Stimulated activated CD4-positive, alpha-beta T cell treated with anti-CD3 and anti-CD28 coated beads, Interleukin-15, amount 100 ng/mL, for 24 hours (primary cell): ENCODE measurements at places on chromosomes 12 and 14.

GRCh38 chr12:62075870-62076269 is 184.3 kb upstream of the USP15 start:
- no peak for DNase-seq

DNA sequence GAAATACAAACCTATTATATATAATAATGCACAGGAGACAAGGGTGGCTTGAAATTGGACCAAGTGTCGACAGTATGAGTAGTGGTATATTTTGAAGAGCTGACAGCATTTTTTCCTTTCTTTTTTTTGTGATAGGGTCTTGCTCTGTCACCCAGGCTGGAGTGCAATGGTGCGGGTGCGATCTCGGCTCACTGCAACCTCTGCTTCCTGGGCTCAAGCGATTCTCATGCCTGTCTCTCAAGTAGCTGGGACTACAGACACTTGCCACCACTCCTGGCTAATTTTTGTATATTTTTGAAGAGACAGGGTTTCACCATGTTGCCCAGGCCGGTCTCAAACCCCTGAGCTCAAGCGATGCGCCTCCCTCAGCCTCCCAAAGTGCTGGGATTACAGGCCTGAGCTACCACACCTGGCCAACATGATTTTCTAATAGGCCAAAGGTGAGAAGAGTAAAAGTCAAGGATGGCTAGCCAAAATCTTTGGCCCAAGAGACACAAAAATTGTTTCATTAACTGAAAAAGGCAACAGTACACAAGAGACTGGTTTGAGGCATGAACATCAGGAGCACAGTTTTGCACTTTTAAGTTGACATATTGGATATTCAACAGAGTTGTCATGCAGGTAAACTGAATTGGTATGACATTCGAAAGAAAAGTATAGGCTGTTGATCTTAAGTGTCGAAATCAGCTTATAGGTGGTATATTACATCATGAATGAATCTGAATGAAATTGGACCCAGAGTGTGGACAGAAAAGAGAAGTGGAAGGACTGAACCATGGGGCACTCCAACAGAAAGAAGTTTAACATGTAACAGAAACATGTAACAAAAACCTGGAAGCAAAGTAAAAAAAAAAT is 12.5 kb downstream of the HNRNPC start:
- no peak for DNase-seq

DNA sequence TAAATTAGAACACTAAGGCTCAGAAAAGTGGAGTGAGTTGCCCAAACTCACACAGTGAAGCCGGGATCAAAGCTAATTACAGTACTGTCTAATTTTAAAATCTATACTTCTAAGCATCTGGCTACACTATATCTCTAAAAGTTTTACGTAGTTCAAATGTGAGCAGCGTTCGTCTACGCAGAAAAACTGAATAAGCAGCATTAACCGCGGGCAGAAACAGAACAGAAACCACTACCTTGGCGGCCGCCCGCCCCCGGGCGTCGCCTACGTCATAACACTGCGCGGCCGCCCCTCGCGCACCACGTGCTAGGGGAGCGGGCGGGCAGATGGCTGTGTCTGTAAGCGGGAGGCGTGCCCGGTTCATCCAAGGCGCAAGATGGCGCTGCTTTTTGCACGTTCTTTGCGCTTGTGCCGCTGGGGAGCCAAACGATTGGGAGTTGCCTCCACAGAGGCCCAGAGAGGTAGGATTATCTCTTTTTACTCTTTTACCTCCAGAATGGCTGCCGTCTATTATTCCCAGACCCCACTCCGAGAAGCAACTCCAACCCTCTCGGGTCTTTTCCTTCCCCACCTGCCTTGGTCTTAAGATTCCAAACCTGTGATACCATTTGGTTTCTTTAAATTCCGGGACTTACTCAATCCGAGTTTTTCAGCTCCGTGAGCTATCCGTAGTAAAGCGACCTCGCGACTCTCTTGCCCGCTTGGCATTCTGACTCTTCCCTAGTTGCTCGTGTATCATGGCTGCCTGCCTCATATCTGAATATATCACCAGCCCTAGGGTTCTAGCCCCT is at the start of gene SPRYD4:
SPRYD4 (plus strand) TSS at position 363 of the 791 bp plus-strand sequence; CDS start at position 377, 14 bp downstream.
- DNase-seq = peak; percentile 94

- no peak for DNase-seq
Measured at GRCh38 chr14:31261859-31262731, 54.5 kb upstream of the HECTD1 start.

GRCh38 chr12:111753144-111753881 is 13.4 kb upstream of the ALDH2 start:
- DNase-seq = no peak

DNA sequence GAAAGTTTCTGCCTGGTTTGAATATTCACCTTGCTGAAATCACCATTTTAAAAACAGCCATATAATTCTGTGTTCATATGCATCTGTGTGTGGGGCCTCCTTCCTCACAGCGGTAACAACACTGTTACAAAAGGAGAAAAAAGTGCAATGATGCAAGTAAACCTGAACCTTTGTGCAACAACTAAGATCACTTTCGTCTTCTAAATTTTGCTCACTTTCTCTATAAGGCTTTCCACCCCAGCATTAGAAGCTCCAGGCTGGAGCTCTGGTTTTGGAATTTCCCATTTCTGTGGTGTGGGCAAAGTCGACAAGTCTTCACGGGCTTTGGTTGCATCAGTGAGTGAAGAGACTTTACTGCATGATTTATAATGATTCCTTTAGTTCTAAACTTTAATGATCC is 18.4 kb downstream of the FGD6 start:
- no peak for DNase-seq

DNA sequence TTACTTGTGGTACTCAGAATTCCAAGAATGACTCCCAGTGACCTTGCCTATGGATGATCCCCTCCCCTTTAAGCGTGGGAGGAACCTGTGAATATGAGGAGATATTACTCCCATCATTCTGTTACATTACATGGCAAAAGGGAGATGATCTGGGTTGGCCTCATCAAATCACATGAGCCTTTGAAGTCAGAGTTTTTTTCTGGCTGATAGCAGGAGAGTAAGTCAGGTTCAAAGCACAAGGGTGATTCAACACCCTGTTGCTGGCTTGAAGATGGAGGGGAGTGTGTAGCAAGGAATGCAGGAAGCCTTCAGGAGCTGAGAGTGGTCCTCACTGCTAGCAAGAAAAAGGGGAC is 9.1 kb upstream of the MDM2 start:
- DNase-seq = no peak

- no peak for DNase-seq
Measured at GRCh38 chr12:25743679-25744215, 190.7 kb upstream of the LMNTD1 start.

DNA sequence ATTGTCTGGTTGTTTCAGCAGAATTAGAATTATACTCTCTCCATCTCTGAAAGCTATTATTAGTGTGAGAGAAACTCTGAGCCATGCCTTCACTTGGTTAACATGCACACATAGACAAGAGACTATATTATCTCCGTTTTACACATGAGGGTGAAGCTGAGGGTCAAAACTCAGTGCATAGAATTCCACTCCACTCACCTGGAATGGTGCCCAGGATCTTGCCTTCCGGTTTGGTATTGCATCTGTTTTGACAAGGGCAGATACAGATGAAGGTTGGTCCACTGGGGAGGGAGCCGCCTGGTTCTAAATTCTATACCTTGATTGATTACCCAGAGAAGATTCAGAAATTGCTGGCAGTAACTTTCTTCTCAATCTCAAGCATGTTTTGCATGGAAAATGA is 149.5 kb upstream of the PELI2 start:
- DNase-seq = no peak

DNA sequence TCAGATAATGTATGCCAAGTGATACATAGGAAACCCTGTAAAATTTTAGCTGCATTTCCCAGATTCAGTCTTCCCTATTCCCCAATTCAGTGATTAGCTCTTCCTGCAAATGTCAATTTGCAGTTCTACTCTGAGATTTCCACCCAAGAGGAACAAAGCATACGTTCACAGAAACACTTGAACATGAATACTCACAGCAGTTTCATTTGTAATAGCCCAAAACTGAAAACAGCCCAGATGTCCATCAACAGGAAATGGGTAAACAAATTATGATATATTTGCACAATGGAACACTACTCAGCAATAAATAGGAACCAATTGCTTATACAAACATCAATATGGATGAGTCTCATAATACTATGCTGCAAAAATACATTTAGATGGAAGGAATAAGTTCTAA is 194.2 kb downstream of the GXYLT1 start:
- no peak for DNase-seq

DNA sequence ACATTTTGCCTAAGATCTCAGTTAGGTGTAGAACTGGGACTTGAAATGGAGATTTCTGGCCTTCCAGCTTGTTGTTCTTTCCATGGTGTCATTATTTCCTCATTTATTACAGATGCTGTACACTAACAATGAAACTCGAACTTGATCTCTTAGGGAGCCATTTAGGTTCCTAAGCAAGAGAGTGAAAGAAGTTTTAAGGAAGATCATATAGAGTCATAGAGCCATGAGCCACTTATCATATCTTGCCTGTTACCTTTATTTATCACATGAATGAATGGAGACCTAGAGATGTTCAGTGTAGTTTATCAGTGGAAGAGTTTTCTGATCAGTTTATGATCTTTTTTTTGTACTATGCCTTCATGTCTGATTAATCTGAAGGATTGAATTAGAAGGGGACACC is 9.9 kb downstream of the HELB start:
- no peak for DNase-seq

DNA sequence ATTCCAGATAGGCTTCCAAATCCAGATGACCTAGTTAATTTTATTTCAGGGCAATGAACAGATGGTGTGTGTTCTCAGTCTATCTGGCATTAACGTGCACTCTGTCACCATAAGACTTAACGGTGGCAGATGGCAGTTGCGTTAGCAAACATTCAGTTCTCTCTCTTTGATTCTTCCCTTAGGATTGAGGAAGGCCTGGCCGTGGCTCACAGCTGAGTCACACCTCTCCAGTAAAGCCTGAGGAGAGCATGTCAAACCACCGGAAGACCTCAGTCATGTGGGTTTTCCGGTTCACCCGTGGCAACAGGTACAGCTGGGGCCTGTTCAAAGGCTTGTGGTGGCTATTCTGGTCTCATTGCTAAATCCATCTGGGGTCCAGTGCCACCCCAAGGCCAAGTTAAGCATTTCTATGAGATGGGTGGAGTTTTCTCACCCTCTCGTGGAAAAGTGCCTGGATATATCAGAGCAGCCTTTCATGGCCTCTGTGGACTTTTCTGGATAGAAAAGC is 545.1 kb upstream of the ATP2B1 start:
- DNase-seq = peak; percentile 54

DNA sequence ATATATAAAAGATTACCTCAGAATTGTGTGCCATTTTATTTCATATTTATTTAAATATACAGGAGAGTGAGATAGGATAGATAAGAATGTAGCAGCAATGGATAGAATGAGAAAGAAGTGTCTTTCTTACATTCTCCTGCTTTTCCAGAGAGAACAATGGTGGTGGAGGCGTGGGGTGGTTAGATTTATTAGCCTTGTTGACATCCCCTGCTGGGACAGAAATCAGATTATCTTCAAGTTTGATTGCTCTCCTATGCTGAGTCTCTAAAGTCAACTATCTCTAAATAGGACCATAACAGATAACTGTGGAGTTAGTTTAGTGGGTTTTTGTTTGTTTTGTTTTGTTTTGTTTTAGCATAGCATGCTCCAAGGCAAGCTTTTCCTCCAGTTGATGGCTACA is 397.6 kb downstream of the LRFN5 start:
- DNase-seq = no peak

DNA sequence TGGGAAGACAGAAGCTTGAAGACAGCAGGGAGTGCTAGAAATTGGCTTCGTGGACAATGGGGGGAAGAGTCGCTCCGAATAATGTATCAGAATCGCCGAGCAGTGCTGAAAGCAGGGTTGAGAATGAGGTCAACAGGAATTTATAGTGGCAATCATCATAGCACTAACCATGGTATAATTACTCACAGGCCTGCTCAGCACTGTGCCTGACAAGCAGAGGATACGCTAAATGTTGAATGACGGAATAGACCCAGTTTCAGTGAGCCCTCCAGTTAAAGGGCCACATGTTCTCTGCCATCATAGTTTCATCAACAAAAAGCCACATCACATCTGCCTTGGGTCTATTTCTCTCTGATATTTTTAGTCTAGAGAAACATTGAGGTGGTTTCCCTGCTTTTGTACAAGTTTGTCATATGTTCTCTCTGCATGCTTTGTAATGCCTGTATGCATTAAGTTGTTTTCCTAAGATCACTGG is 130.3 kb upstream of the EGLN3 start:
- no peak for DNase-seq

GRCh38 chr12:92134638-92135274 is 10.9 kb downstream of the BTG1 start:
- no peak for DNase-seq

DNA sequence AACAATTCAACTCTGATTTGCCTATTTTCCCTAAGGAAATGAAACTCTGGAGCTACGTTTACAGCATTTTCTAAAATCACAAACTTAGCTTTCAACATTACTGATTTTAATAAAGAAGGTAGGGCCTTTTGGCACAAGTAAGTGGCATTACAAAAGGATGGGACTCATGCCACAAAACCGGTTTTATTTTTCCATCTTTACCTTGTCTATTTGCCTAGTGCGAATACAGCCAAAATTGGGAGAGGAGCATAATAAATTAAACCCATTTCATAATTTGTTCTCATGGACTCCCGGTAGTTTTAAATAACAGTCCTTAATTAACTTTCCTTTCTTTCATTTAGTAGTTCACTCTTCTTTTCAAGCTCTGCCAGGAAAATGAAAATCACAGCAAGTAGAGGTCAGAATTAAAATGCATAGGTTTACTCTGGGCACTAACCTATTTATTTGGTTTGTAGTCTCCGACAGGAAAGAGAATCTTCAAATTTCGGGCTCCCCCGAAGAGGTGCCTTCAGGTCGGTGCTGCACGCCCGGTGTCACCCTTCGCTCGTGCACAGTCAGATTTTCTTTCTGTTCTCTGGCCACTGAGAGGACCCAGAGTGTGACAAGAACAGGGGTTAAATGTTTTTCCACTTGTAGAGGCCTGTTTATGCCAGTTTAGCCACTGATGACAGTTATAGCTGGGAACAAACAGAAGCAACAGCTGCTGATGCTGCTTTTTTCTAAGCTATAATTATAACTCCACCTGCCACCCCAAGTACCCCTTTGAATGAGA is at the start of gene BEST3:
BEST3 (minus strand) TSS at position 535 of the 772 bp plus-strand sequence. CDS start 1,505 bp downstream, outside the sequence.
- DNase-seq = no peak

- no peak for DNase-seq
Measured at GRCh38 chr14:101633276-101633675, 72.0 kb downstream of the DIO3 start.

- DNase-seq = no peak
Measured at GRCh38 chr14:101125719-101126651, 222.5 kb upstream of the RTL1 start.
